Endothelial cell of umbilical vein (primary cell): ENCODE measurements at places on chromosomes 6 and 20. TPM values are rescaled to one million over a fixed set of nuclear protein-coding genes. Genes with fewer than 3 reads are reported as not detected.

GRCh38 chr6:53593001-53593488 is 48.1 kb upstream of the GCLC start:
- H3K27ac ChIP-seq: no peak overlapping the region
- no peaks in the 10 kb centered on the region for H3K36me3 ChIP-seq
- no peaks in the 10 kb centered on the region for H3K27me3 ChIP-seq

DNA sequence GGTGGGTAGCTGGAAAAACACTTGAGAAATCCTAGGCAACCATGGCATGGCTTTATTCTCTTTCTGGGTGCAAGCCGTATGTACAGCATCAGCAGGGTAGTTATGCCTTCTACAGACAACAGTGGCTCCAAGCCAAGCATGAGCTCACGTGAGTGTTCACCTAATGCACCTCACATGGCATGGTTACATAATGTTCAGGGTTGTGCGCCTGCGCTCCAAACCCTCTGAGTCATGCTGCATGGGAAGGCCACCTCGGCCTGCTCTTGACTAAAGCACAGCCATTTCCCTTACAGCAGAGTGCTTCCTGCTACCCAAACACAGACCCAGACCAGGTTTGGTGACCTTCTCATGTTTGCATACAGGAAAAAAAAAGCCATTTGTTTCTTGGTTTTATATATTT is 96.2 kb downstream of the VIP start:
- H3K36me3 ChIP-seq: no peaks in the 10 kb centered on the region
- H3K27me3 ChIP-seq: no peaks in the 10 kb centered on the region
- H3K27ac ChIP-seq: no peak overlapping the region
- no peaks in the 10 kb centered on the region for H3K4me1 ChIP-seq
- peak; percentile 8 for DNase-seq

DNA sequence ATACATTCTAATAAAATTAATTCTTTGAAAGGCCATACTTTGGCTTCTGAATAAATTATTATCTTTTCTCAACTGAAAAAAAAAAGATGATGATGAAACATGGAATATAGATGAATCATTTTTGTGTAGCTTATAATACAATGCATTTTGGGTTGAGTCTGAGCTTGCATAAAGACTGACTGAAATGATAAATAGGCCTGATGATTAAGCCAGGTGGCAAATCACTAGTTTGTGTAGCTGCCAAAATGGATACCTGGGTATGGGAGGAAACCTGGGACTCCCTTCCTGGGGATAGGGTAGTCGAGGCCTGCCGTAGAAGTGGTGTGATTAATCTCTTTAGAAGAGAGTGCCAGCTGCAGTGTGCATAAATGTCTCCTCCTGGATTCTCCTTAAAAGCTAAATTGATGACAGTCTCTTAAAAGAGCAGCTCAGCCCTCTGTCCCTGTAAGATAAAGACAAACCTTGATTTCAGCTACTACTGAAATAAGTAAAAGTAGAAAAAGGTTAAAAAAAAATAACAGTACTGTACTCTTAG is 275.1 kb downstream of the GRIK2 start:
- no peaks in the 10 kb centered on the region for H3K4me1 ChIP-seq
- no peak for DNase-seq
- H3K27me3 ChIP-seq: no peaks in the 10 kb centered on the region
- no peak overlapping the region for H3K4me3 ChIP-seq
- no peaks in the 10 kb centered on the region for H3K36me3 ChIP-seq

DNA sequence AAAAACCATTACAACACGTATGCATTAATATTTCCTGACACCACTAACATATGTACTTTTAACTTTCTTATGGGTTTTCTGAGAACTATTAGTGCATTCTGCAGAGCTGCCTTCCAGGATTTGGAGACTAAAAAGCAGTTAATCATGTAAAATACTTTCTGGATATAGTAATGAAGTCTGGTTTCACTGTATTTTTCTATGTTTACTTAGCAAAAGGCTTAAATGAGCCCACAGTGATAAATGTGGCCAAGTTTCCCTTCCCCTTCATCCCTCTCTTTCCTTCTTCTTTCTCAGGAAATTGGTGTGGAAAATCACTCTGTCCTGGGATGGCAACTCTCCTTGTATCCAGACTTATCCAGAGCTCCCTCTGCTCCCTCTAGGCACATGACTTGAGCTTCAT is 29.7 kb upstream of the ENPP1 start:
- DNase-seq: no peak
- H3K36me3 ChIP-seq: no peaks in the 10 kb centered on the region
- no peak overlapping the region for H3K27ac ChIP-seq
- no peaks in the 10 kb centered on the region for H3K4me1 ChIP-seq

DNA sequence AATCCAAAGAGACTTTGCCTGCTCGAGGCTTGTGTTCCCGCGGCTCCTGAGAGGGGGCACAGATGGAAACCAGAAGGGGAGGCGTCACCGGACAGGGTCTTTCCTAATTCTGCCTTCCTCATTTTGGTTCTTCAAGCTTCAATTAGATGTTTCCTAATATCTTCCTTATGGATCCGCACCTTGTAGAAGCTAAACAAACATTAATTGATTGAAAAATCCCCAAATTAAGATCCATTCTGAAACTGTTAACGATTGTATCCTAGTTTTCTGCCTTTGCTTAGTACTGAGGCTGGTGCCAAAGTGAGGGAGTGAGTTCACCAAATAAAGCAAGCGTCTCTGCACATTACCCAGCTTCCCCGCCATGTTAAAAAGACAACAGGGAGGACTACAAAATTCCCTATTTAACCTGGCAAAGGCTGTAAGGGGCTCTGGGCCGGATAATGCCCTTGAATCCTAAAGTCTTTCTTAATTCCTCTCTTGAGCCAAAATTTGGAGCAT is 123.2 kb downstream of the GPX5 start:
- H3K36me3 ChIP-seq: no peaks in the 10 kb centered on the region
- H3K4me3 ChIP-seq: peak overlapping the region; percentile 47
- peaks cover 20% of the 10 kb centered on the region for H3K27me3 ChIP-seq

- no peak within 1 kb of the TSS for H3K27ac ChIP-seq
- no peaks in the 10 kb centered on the region for H3K36me3 ChIP-seq
- H3K4me1 ChIP-seq: no peaks in the 10 kb centered on the region
- no peak for DNase-seq
- H3K27me3 ChIP-seq: peaks cover 19% of the 10 kb centered on the region
These were observed at the start of gene GRM1 for GRCh38 chr6:146028851-146029572. Gene GRM1, plus strand, starts transcription at chr6:146029062. Its CDS starts 456 bp downstream, at chr6:146029518.

- no peaks in the 10 kb centered on the region for H3K36me3 ChIP-seq
- H3K27me3 ChIP-seq: no peaks in the 10 kb centered on the region
- no peak overlapping the region for H3K4me3 ChIP-seq
- DNase-seq: no peak
- no peak overlapping the region for H3K27ac ChIP-seq
These were observed 28.6 kb downstream of the NOL4L start for GRCh38 chr20:32556312-32557184.

DNA sequence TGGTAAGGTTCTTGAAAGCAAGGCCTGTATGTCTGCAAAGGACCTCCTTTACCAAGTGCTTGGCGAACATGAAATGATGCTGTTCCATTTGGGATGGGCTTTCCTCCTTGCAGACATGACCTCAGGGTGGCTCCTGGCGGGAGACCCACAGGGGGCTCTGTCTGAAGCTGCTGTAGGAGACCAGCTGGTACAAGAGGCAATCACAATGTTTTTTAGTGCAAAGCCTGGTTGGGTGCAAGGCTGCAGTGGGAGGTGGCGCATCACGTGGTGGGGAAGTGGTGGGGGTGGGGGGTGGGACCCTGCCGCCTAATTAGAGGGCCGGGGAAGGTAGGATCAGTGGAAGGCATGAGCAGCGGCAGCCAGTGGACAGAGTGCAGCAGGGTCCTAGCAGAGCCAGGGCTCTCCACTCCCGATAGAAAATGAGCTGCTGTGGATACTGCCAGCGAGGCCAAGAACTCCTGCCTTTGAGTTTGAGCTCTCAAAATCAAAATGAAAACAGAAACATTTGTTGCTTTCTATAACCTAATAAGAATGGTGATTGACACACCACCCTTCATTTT is 9.1 kb upstream of the ARMC2 start:
- H3K27ac ChIP-seq: no peak overlapping the region
- H3K4me3 ChIP-seq: no peak overlapping the region
- DNase-seq: no peak
- H3K36me3 ChIP-seq: no peaks in the 10 kb centered on the region
- H3K27me3 ChIP-seq: peaks cover 11% of the 10 kb centered on the region

DNA sequence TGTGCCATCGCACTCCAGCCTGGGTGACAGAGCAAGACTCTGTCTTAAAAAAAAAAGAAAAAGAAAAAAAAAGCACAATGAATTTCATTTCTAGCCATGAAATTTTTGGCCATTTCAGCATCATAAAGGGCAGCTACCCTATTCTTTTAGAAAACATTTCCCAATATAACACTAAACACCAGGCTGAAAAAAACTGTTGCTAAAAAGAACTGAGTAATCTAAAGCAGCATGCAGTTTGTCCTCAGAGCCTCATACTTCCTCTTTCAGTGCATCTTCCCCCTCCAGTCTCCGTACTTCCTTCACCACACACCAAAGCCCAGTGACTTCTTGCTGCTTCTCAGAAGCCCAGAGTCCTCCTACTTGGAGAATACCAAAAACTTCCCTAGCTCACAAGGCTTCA is 5.6 kb upstream of the IFNGR1 start:
- H3K4me1 ChIP-seq: peaks cover 25% of the 10 kb centered on the region
- H3K36me3 ChIP-seq: no peaks in the 10 kb centered on the region
- H3K27ac ChIP-seq: no peak overlapping the region
- no peaks in the 10 kb centered on the region for H3K27me3 ChIP-seq

DNA sequence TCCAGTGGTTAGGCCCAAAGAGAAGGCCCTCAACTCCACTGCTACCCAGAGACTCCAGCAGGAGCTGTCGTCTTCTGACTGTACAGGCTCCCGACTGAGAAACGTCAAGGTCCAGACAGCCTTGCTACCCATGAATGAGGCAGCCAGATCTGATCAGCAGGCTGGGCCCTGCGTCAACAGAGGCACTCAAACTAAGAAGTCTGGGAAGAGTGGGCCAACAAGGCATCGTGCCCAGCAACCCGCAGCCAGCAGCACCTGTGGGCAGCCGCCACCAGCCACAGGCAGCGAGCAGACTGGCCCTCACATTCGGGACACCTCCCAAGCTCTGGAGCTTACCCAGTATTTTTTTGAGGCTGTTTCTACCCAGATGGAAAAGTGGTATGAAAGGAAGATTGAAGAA is 8.1 kb downstream of the LYRM2 start:
- no peak for DNase-seq
- H3K4me1 ChIP-seq: no peaks in the 10 kb centered on the region
- no peak overlapping the region for H3K4me3 ChIP-seq

- no peaks in the 10 kb centered on the region for H3K36me3 ChIP-seq
- no peaks in the 10 kb centered on the region for H3K27me3 ChIP-seq
- DNase-seq: no peak
- H3K4me1 ChIP-seq: no peaks in the 10 kb centered on the region
These were observed 865.3 kb upstream of the GJE1 start for GRCh38 chr6:141267420-141267819.

GRCh38 chr20:54115172-54115854 is 44.9 kb upstream of the BCAS1 start:
- H3K27ac ChIP-seq: no peak overlapping the region
- no peak overlapping the region for H3K4me3 ChIP-seq
- H3K36me3 ChIP-seq: no peaks in the 10 kb centered on the region
- DNase-seq: no peak

DNA sequence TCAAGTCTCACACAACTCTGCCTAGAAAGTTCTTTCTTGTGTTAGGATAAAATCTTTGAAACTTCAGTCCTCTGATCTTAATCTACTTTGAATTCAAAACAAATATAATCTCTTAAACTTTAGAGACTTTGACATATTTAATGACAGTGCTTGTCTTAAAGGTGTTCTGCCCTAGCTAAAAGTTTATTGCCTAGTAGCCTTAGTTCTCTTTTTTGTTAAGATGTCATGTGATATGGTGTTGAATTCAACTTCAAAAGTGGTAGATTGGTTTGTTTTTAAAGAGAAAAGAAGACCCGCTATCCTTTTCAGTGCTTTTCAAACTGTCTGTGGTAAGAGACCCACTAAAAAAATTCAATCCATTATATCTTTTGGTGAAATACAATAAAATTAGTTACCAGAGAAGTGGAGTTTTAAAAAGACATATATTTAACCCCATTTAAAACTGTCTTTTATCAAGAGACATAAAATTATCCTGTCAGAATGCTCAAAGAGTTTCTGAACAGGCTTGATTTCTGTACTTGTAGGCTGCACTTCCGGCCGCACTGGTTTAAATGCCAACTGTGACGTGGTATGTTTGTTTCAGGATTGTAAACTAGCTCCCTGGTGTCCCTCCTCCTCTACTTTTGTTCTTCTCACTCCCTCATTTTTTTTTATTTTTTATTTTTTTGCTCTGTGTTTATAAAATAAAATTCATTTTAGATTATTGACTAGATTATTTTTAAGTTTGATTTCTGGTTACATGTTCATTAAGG is 76.5 kb downstream of the QKI start:
- peaks cover 9% of the 10 kb centered on the region for H3K4me1 ChIP-seq
- H3K27me3 ChIP-seq: no peaks in the 10 kb centered on the region
- no peak overlapping the region for H3K4me3 ChIP-seq
- H3K36me3 ChIP-seq: no peaks in the 10 kb centered on the region

- H3K27ac ChIP-seq: no peak overlapping the region
- H3K27me3 ChIP-seq: no peaks in the 10 kb centered on the region
- H3K36me3 ChIP-seq: no peaks in the 10 kb centered on the region
- H3K4me3 ChIP-seq: no peak overlapping the region
- peak; percentile 70 for DNase-seq
These were observed 74.0 kb upstream of the SNX9 start for GRCh38 chr6:157748839-157749571.

DNA sequence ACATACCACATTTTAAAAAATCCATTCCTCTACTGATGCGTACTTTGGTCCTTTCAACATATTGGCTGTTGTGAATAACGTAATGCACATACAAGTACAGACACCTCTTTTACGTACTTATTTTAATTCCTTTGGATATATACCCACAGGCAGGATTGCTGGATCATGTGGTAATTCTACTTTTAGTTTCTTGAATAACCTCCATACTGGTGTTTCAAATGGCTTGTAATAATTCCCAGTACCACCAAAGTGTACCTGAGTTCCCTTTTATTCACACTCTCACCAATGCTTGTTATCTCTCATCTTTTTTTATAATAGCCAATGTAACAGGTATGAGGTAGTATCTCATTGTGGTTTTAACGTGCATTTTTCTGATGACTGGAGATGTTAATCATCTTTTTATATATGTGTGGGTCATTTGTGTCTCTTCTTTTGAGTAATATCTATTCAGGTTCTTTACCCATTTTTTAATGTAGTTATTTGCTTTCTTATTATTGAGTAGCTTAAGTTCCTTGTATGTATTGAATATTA is 191.9 kb downstream of the ADGB start:
- no peak overlapping the region for H3K27ac ChIP-seq
- H3K4me1 ChIP-seq: no peaks in the 10 kb centered on the region
- H3K27me3 ChIP-seq: no peaks in the 10 kb centered on the region
- DNase-seq: no peak
- no peak overlapping the region for H3K4me3 ChIP-seq
- no peaks in the 10 kb centered on the region for H3K36me3 ChIP-seq

GRCh38 chr20:19723051-19723450 is 35.0 kb upstream of the RIN2 start:
- H3K36me3 ChIP-seq: no peaks in the 10 kb centered on the region
- H3K4me1 ChIP-seq: peaks cover 3% of the 10 kb centered on the region
- no peak overlapping the region for H3K4me3 ChIP-seq

- peak; percentile 56 for DNase-seq
- H3K4me3 ChIP-seq: peak overlapping the region; percentile 17
- no peak overlapping the region for H3K27ac ChIP-seq
These were observed 155.7 kb upstream of the PRSS16 start for GRCh38 chr6:27091661-27092315.

TRAPPC3L gene
- 0.38 TPM in 1 of 2 replicates, not detected in the other for total RNA-seq

SLC22A23 gene
- total RNA-seq: 10.8 and 14.3 TPM in 2 replicates

OLIG3 gene
- not detected in 2 replicates for total RNA-seq

TAF4 gene
- 15.2 and 19.5 TPM in 2 replicates for total RNA-seq

MOXD1 gene
- total RNA-seq: not detected in 2 replicates

BMP5 gene
- total RNA-seq: not detected in 2 replicates

CDS2 gene
- 48.1 and 49.0 TPM in 2 replicates for total RNA-seq

RIPOR2 gene
- not detected in 2 replicates for total RNA-seq

BMP6 gene
- 221 and 234 TPM in 2 replicates for total RNA-seq
